DND-41 (cell line): ENCODE measurements at places on chromosomes 2 and 18.

GRCh38 chr2:238549866-238550265, 123.1 kb downstream of the ASB1 start:
- no peak for DNase-seq
- no peaks in the 10 kb centered on the region for H3K36me3 ChIP-seq
- no peaks in the 10 kb centered on the region for H3K4me1 ChIP-seq

DNA sequence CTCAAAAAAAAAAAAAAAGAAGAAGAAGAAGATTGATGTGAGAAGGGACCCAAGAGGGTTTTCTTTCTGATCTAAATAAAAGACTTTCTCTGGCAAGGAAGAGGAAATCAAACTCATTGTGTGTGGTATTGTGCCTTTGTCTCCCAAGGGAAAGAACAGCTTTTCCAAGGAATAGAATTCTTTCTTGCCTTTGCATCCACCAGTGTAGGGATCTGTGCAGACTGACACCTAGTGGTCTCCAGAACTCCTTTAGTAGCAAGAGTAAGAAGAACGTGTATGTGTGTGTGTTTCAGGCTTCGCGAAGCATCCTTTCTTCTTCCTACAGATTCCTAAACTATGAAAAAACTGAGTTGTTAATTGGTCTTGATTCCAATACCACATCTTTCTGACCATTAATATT, 33.5 kb upstream of the CRIM1 start:
- no peak overlapping the region for H3K4me3 ChIP-seq
- H3K27me3 ChIP-seq = no peaks in the 10 kb centered on the region
- H3K36me3 ChIP-seq = no peaks in the 10 kb centered on the region
- H3K4me1 ChIP-seq = no peaks in the 10 kb centered on the region

GRCh38 chr2:75415731-75416130, 145.0 kb downstream of the EVA1A start:
- H3K27ac ChIP-seq = peak overlapping the region; percentile 22; the same call in 1 of the 2 replicates
- no peaks in the 10 kb centered on the region for H3K27me3 ChIP-seq
- H3K4me1 ChIP-seq = peaks cover 42% of the 10 kb centered on the region
- no peak overlapping the region for H3K4me3 ChIP-seq
- 0 out of 2 replicates have a peak, but pooled peaks cover 3% of the 10 kb centered on the region for H3K36me3 ChIP-seq
- no peak for DNase-seq

DNA sequence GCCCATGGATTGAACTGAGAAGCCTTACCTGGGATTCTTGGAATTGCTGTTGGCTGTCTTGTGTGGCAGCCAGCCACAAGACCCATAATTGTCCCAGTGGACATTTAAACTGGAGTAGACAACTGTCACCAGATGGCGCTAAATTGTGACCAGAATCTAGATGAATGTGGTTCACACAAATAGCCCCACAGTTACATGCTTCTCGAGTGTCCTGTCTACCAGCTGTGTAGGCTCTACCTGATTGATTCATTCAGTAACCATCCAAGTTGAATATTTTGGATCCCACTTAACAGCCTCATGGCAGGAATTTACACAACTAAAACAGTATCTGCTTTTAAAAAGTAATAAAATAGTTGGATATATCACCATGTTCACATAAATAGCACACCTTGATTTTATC, 73.2 kb downstream of the MAP4K4 start:
- no peak overlapping the region for H3K4me3 ChIP-seq
- no peak overlapping the region; the same call in 1 of the 2 replicates for H3K27ac ChIP-seq
- H3K36me3 ChIP-seq = no peaks in the 10 kb centered on the region

- H3K4me3 ChIP-seq = no peak overlapping the region
- H3K27me3 ChIP-seq = no peaks in the 10 kb centered on the region
- H3K27ac ChIP-seq = no peak overlapping the region
- H3K4me1 ChIP-seq = no peaks in the 10 kb centered on the region
Observed at GRCh38 chr18:30970196-30970816, 72.2 kb downstream of the DSC3 start.

- no peak overlapping the region for H3K27ac ChIP-seq
- H3K36me3 ChIP-seq = no peaks in the 10 kb centered on the region
- no peaks in the 10 kb centered on the region for H3K27me3 ChIP-seq
- H3K4me1 ChIP-seq = no peaks in the 10 kb centered on the region
- H3K4me3 ChIP-seq = no peak overlapping the region
Observed at GRCh38 chr2:136183097-136183496, 65.1 kb upstream of the CXCR4 start.

DNA sequence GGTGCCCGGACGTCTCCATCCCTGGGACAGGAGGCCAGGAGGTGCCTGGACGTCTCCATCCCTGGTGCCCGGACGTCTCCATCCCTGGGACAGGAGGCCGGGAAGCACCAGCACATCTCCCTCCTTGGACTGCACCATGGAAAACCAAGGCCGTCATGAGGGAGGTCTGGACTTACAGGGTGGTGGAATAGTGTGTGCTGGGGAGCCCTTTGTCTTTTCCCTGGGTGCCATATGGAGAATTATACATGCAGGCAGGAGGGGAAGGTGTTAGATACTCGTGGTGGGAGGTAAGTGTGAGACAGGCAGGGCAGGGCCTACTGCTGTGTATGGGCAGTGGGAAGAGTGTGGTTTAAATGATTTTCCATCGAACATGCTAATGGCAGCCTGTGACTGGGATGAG, 52.9 kb downstream of the RTP5 start:
- DNase-seq = no peak
- no peaks in the 10 kb centered on the region for H3K4me1 ChIP-seq
- H3K27ac ChIP-seq = no peak overlapping the region
- H3K36me3 ChIP-seq = no peaks in the 10 kb centered on the region
- H3K27me3 ChIP-seq = no peaks in the 10 kb centered on the region
